ENCODE measurements at places on chromosomes 16 and 17. TPM values are rescaled to one million over a fixed set of nuclear protein-coding genes. Genes with fewer than 3 reads are reported as not detected.

- no peak overlapping the region for H3K4me3 ChIP-seq
- H3K27ac ChIP-seq = no peak overlapping the region
- H3K4me1 ChIP-seq = no peaks in the 10 kb centered on the region
- no peaks in the 10 kb centered on the region for H3K36me3 ChIP-seq
- no peaks in the 10 kb centered on the region for H3K27me3 ChIP-seq
Observed at GRCh38 chr17:49063652-49064051, 66.5 kb downstream of the IGF2BP1 start.

DNA sequence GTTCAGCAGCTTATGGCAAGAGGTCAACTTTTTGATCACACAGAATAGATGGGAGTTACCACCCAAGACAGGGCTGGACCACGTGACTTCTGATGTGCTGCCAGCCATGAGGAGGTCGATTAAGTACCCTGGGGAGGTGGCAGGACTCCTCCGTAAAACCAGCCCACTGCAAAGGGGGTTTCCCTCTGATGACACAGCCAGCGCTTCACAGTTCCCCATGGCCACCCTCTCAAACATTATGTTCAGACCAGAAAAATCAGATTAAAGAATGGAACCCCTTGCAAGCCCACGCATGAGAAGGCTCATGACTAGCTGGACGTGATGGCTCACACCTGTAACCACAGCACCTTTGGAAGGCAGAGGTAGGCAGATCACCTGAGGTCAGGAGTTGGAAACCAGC lies 222.9 kb downstream of the CPPED1 start:
- no peaks in the 10 kb centered on the region for H3K27me3 ChIP-seq
- H3K27ac ChIP-seq = no peak overlapping the region
- no peaks in the 10 kb centered on the region for H3K4me1 ChIP-seq
- H3K4me3 ChIP-seq = no peak overlapping the region
- DNase-seq = no peak

DNA sequence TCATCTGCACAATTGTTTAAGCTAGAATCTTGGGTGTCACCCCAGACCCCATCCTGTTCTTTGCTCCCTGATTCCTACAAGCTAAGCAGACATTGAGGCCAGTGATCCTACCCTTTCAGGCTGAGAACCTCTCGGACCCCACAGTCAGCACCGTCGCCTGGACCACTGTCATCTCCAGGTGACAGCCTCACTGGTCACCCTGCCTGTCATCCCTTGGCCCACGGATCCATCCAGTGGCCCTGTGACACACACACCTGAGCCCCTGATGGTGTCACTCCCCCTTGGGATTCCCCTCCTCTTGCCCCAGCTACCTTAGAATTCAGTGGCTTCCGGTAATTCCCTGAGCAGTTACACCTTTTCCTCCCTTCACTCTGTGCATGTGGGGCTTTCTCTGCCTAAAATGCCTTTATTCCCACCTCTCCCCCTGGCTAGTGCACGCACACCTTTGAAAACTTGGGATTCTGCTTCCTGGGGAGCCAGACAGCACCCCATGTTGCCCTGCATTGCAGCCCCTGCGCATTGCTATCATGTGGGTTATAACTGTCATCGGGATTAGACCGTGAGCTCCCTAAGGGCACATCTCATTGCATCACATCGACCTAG lies 3.0 kb downstream of the C16orf86 start:
- H3K4me1 ChIP-seq = peaks cover 17% of the 10 kb centered on the region
- no peaks in the 10 kb centered on the region for H3K27me3 ChIP-seq
- H3K36me3 ChIP-seq = no peaks in the 10 kb centered on the region
- H3K27ac ChIP-seq = no peak overlapping the region
- H3K4me3 ChIP-seq = no peak overlapping the region
- no peak for DNase-seq

DNA sequence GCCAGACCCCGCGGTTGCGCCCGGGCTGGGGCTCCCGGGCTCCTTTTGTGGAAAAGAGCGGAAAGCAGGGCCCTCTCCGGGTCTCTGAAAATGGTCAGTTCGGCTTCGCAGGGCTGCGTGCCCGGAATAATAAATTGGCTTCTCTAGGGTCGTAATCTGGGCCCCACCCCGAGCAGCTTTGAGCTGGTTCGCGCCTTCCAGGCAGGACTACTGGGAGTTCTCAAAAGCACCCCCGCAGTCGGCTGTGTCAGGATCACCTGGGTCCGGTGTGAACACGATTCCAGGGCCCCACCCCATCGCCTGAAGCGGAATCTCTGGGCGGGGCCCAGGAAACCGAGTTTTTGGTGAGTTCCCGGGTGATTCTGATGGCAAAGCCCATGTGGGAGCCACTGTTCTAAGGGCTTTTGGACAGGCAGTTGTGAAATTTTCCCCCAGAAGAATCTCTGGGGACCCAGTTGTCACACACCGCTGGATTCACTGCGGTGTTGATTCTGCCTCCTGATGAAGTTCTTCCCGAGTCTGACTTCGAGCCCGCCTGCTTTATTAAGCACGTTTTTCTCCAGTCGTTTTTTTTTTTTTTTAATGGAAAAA lies 77.0 kb downstream of the MRC2 start:
- no peak for DNase-seq
- peaks cover 34% of the 10 kb centered on the region for H3K27me3 ChIP-seq
- no peaks in the 10 kb centered on the region for H3K36me3 ChIP-seq
- peak overlapping the region; percentile 68 for H3K4me3 ChIP-seq
- H3K27ac ChIP-seq = no peak overlapping the region
- peaks cover 4% of the 10 kb centered on the region for H3K4me1 ChIP-seq

DNA sequence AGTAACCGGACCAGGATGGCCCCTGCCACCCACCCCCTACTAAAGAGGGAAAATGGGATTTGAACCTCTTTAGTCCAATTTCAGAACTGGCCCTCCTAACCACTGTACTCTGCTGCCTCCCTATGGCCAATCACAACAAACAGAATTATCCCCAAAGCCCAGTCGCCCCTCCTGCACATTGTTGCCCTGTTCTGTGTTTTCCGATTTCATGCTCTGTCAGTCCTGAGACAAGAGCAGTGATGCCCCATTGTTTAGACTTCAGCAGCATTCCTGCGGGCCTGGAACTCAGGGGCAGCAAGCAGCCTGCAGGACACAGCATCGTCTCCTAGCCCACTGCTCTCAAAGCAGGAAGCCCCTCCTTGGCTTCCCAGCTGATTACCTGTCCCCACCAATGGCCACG lies 20.5 kb upstream of the KLHL11 start:
- H3K4me1 ChIP-seq = no peaks in the 10 kb centered on the region
- peaks cover 42% of the 10 kb centered on the region for H3K36me3 ChIP-seq
- DNase-seq = no peak
- no peaks in the 10 kb centered on the region for H3K27me3 ChIP-seq
- H3K27ac ChIP-seq = no peak overlapping the region

- DNase-seq = no peak
- H3K4me3 ChIP-seq = no peak overlapping the region
- no peaks in the 10 kb centered on the region for H3K36me3 ChIP-seq
- H3K27ac ChIP-seq = no peak overlapping the region
Observed at GRCh38 chr17:76683921-76684745, 26.6 kb downstream of the MXRA7 start.

GRCh38 chr17:77421630-77421972 lies 280.8 kb downstream of the SEC14L1 start:
- peaks cover 52% of the 10 kb centered on the region for H3K4me1 ChIP-seq
- H3K27me3 ChIP-seq = no peaks in the 10 kb centered on the region
- peak overlapping the region; percentile 86 for H3K27ac ChIP-seq
- peak overlapping the region; percentile 66 for H3K4me3 ChIP-seq

DNA sequence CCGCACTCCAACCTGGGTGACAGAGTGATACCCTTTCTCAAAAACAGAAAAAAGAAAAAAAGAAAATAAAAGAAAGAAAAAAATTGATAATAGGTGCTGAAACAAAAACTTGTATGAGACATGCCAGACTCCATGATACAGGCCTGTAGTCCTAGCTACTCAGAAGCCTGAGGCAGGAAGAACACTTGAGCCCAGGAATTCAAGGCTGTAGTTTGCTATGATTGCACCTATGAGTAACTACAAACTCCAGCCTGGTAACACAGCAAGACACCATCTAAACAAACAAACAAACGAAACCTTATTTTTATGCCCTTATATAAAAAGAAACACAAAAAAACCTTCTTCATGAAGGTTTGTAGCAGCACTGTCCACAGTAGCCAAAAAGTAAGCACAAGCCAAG lies 5.0 kb upstream of the CMTM4 start:
- H3K27me3 ChIP-seq = peaks cover 3% of the 10 kb centered on the region
- H3K27ac ChIP-seq = no peak overlapping the region
- DNase-seq = no peak
- H3K36me3 ChIP-seq = no peaks in the 10 kb centered on the region

- H3K4me1 ChIP-seq = peaks cover 21% of the 10 kb centered on the region
- H3K36me3 ChIP-seq = no peaks in the 10 kb centered on the region
- peak overlapping the region; percentile 50 for H3K27ac ChIP-seq
- DNase-seq = peak; percentile 73
- no peak overlapping the region for H3K4me3 ChIP-seq
- peaks cover 2% of the 10 kb centered on the region for H3K27me3 ChIP-seq
Observed at GRCh38 chr16:48231727-48232492, 12.2 kb upstream of the LONP2 start.

- peaks cover 10% of the 10 kb centered on the region for H3K4me1 ChIP-seq
- no peak overlapping the region for H3K27ac ChIP-seq
- H3K27me3 ChIP-seq = no peaks in the 10 kb centered on the region
- H3K36me3 ChIP-seq = no peaks in the 10 kb centered on the region
- H3K4me3 ChIP-seq = no peak overlapping the region
Observed at GRCh38 chr17:18850679-18851078, 7.3 kb upstream of the PRPSAP2 start.

DNA sequence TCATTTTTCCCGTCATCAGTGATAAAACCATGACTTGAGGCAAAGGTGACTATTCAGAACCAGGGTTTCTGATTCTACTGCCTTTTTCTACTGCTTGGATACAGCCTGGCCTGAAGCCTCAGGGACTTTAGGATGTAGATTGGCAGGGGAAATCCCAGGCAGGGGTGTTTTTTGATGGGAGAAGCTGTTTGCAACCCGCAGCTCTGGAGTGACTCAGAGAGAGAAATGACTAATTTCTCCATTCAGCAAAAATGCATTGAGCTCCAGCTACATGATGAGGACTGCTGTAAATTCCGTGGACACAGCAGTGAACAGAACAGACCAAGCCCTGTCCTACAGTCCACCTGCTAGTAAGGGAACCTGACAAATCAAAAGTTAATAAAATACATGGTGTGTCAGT lies 560.6 kb downstream of the CDH13 start:
- no peaks in the 10 kb centered on the region for H3K36me3 ChIP-seq
- H3K27me3 ChIP-seq = peaks cover 3% of the 10 kb centered on the region
- DNase-seq = peak; percentile 48
- H3K27ac ChIP-seq = no peak overlapping the region
- H3K4me1 ChIP-seq = peaks cover 2% of the 10 kb centered on the region

- H3K36me3 ChIP-seq = no peaks in the 10 kb centered on the region
- no peak overlapping the region for H3K27ac ChIP-seq
- peaks cover 19% of the 10 kb centered on the region for H3K27me3 ChIP-seq
- H3K4me3 ChIP-seq = no peak overlapping the region
Observed at GRCh38 chr17:81426393-81427172, 31.3 kb downstream of the BAHCC1 start.

- H3K36me3 ChIP-seq = no peaks in the 10 kb centered on the region
- no peak overlapping the region for H3K4me3 ChIP-seq
- DNase-seq = no peak
- H3K27ac ChIP-seq = no peak overlapping the region
Observed at GRCh38 chr16:76963614-76964315, 227.2 kb upstream of the MON1B start.

DNA sequence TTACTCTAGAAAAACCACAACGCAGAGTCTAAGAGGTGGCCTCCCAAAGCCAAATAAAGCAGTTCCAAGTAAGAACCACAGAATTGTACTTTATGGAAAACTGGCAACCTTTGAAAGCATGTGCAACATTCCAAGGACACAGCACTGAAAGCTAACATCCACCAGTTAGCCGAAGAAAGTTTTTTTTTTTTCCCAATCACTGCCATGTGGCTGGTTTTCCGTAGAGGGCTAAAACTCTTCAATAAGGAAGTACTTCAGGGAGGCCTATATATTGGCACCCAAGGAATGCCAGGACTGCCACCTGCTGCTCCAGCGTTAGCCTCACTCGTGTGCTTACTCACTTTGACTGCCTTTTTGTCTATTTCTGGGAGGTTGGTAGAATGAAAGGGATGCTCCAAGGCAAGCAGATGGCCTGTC lies 25.2 kb downstream of the CEP95 start:
- H3K4me3 ChIP-seq = no peak overlapping the region
- DNase-seq = no peak
- H3K36me3 ChIP-seq = peaks cover 36% of the 10 kb centered on the region
- no peak overlapping the region for H3K27ac ChIP-seq
- peaks cover 3% of the 10 kb centered on the region for H3K4me1 ChIP-seq
- H3K27me3 ChIP-seq = no peaks in the 10 kb centered on the region

The PMM2 gene
- total RNA-seq = 20.8 TPM

The TMC8 gene
- 105 TPM for total RNA-seq

The ACE gene
- 0.50 TPM for total RNA-seq

The HBM gene
- not detected for total RNA-seq

The SGCA gene
- total RNA-seq = 0.14 TPM

The SNN gene
- 12.0 TPM for total RNA-seq

The ACSM5 gene
- not detected for total RNA-seq
